Kidney capillary endothelial cell (primary cell): ENCODE measurements at places on chromosomes 4 and X.

DNA sequence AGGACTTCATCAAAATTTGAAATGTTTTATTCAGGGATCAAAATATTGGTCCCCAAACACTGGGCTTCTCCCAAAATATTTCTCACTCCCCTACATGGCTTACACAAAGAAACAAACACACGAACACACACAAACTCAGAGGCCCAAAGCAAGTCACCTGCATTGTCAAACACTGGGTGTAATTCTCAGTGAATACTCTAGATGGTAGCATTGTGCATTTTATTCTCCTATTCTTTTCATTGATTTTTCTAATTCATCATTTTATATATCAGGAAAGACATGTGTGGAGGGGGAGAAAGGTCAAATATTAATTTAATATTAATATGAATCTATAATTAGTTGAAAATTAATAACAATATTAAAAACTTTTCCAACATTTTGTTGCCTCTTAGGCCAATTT, 72.3 kb upstream of the TNMD start:
- DNase-seq, result peak; percentile 10

- DNase-seq, result no peak
These were observed 954.3 kb downstream of the PCDH7 start for GRCh38 chr4:31674313-31674947.

GRCh38 chrX:16762579-16762978, 23.7 kb upstream of the TXLNG start:
- no peak for DNase-seq

- DNase-seq, result no peak
These were observed 1196.3 kb downstream of the RAPGEF2 start for GRCh38 chr4:160299177-160299576.

DNA sequence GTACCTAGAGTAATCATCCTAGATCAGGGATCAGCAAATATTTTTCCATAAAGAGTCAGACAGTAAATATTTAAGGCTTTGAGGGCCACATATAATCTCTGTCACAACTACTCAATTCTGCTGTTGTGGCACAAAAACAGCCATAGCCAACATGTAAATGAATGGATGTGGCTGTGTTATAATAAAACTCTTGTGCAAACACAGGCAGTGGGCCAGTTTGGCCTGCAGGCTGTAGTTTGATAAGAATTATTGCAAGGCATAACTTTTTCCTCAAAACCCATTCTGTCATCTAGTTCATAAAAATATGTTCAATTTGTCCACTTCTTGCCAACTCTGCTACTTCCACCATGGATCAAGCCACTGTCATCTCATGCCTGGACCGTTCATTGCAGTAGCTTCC, 39.4 kb upstream of the SHROOM4 start:
- no peak for DNase-seq

GRCh38 chr4:5774416-5775036, 63.5 kb downstream of the EVC start:
- DNase-seq, result no peak

GRCh38 chrX:68175562-68175961, 257.7 kb downstream of the OPHN1 start:
- no peak for DNase-seq
